ENCODE measurements at places on chromosomes 4 and X. TPM values are rescaled to one million over a fixed set of nuclear protein-coding genes. Genes with fewer than 3 reads are reported as not detected.

The MAGEC1 gene
- not detected for polyA plus RNA-seq

The NUDT11 gene
- polyA plus RNA-seq, result 27.5 TPM

The DRP2 gene
- polyA plus RNA-seq, result not detected

The GPRASP3 gene
- 6.4 TPM for polyA plus RNA-seq

The GPRIN3 gene
- 0.49 TPM for polyA plus RNA-seq

DNA sequence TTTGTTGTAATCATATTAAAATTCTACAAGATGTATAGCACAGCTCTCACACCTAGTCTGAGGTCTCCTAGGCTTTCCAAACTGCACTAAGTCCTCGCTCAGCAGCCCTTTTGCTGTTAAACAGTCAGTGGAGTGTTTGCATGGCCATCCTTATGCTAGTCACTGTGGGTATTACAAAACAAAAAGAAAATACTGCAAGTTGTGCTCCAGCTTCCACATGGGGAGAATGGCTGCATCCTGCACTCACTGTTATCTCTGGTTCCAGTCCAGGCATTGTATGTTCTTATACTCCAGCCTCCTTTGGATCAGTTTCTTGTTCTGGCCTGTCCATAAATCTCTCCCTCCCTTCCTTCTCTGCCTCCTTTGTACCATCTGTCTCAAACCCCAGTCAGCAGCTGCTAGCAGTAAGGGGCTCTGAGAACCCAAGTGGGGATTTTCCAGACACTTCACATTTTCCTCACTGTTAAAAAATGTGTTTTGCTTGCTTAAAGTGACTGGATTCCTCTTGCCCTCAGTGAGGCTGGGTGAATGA is 38.5 kb upstream of the BMP15 start:
- H3K4me1 ChIP-seq, result peaks cover 5% of the 10 kb centered on the region
- H3K27ac ChIP-seq, result no peak overlapping the region
- H3K36me3 ChIP-seq, result no peaks in the 10 kb centered on the region
- no peaks in the 10 kb centered on the region for H3K27me3 ChIP-seq
- no peak overlapping the region for H3K4me3 ChIP-seq

- H3K27me3 ChIP-seq, result no peaks in the 10 kb centered on the region
- peaks cover 3% of the 10 kb centered on the region for H3K4me1 ChIP-seq
- H3K36me3 ChIP-seq, result no peaks in the 10 kb centered on the region
These were observed 36.8 kb downstream of the FABP2 start for GRCh38 chr4:119284876-119285780.

GRCh38 chr4:118759481-118759880 is 74.3 kb downstream of the METTL14 start:
- H3K27ac ChIP-seq, result no peak overlapping the region
- peaks cover 12% of the 10 kb centered on the region for H3K36me3 ChIP-seq

- no peak overlapping the region for H3K27ac ChIP-seq
- no peak for DNase-seq
- H3K27me3 ChIP-seq, result no peaks in the 10 kb centered on the region
- 0 out of 2 replicates have a peak, but pooled peaks cover 3% of the 10 kb centered on the region for H3K36me3 ChIP-seq
- 0 out of 2 replicates have a peak, but pooled peaks cover 4% of the 10 kb centered on the region for H3K4me1 ChIP-seq
These were observed 114.8 kb downstream of the STOX2 start for GRCh38 chr4:184019667-184020623.

GRCh38 chrX:8987672-8988250 is 46.2 kb downstream of the FAM9B start:
- no peak overlapping the region for H3K27ac ChIP-seq
- H3K4me3 ChIP-seq, result no peak overlapping the region
- DNase-seq, result no peak
- no peaks in the 10 kb centered on the region for H3K27me3 ChIP-seq
- H3K4me1 ChIP-seq, result no peaks in the 10 kb centered on the region
- H3K36me3 ChIP-seq, result no peaks in the 10 kb centered on the region

GRCh38 chrX:110055616-110056015 is 52.7 kb downstream of the TMEM164 start:
- no peaks in the 10 kb centered on the region for H3K4me1 ChIP-seq
- H3K27me3 ChIP-seq, result no peaks in the 10 kb centered on the region
- no peak overlapping the region for H3K27ac ChIP-seq

DNA sequence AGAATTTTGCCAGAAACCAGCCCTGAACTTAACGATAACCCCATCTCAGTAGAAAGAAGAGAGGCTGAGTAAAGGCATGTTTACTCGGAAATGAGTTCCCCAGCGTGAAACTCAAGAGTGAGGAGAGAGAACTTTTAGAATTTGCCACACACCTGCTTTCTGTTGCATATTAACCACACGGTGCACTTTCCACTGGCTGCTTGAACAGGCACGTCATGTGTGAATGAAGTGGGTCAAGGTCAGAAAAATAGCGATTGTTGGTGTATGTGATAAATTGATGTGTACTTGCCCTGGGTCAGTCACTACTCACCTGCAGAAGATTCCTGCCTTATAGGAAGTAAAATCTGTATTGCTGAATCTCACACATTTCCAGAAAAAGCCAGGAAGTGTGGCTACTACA is 395.7 kb downstream of the TRIML1 start:
- no peak overlapping the region for H3K27ac ChIP-seq
- peaks cover 3% of the 10 kb centered on the region for H3K36me3 ChIP-seq
- H3K4me1 ChIP-seq, result no peaks in the 10 kb centered on the region

DNA sequence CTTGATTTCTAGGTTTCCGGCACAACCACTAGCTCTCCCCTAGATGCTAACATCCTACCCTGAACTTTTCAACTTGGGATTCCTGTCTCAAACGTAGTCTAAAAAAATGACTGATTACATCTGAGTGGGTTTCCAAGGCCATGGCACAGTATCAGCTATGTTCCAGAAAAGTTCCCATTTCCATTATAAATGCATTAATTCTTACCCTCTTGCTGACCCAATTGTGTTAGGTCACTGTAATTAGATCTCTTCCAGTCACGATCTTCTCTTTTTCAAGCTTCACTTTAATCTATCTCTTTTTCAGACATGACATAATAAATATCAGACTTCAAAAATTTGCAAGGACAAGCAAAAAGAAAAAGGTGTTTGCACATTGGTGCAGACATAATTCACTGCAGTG is 50.6 kb upstream of the PDE5A start:
- H3K36me3 ChIP-seq, result no peaks in the 10 kb centered on the region
- no peak overlapping the region for H3K4me3 ChIP-seq
- no peak overlapping the region for H3K27ac ChIP-seq
- no peaks in the 10 kb centered on the region for H3K27me3 ChIP-seq

- no peaks in the 10 kb centered on the region for H3K27me3 ChIP-seq
- H3K4me3 ChIP-seq, result no peak overlapping the region
These were observed 259.4 kb upstream of the DIAPH2 start for GRCh38 chrX:96425200-96425599.

DNA sequence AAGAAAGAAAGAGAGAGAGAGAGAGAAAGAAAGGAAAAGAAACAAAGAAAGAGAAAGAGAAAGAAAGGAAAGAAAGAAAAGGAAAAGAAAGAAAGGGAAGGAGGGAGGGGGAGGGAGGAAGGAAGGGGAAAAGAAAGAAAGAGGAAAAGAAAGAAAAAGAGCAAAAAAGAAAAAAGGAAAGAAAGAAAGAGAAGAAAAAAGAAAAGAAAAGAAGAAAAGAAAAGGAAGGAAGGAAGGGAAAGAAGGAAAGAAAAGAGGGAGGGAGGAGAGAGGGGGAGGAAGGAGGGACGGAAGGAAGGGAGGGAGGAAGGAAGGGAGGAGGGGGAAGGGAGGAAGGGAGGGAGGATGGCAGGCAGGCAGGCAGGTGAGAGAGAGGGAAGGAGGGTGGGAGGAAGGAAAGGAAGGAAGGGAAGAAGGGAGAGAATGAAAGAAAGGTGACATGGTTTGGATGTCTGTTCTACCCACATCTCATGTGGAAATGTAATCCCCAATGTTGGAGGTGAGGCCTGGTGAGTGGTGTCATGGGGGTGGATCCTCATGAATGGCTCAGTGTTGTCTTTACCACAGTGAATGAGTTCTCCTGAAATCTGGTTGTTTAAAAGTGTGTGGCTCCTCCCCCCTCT is 83.0 kb upstream of the DCLK2 start:
- no peaks in the 10 kb centered on the region for H3K36me3 ChIP-seq
- no peak overlapping the region for H3K4me3 ChIP-seq
- H3K27ac ChIP-seq, result no peak overlapping the region
- H3K4me1 ChIP-seq, result no peaks in the 10 kb centered on the region
- DNase-seq, result no peak

GRCh38 chr4:85675076-85676049 is 200.4 kb downstream of the ARHGAP24 start:
- no peaks in the 10 kb centered on the region for H3K36me3 ChIP-seq
- peaks cover 30% of the 10 kb centered on the region for H3K4me1 ChIP-seq
- H3K27me3 ChIP-seq, result no peaks in the 10 kb centered on the region
- no peak overlapping the region for H3K4me3 ChIP-seq
- H3K27ac ChIP-seq, result no peak overlapping the region
- no peak for DNase-seq

DNA sequence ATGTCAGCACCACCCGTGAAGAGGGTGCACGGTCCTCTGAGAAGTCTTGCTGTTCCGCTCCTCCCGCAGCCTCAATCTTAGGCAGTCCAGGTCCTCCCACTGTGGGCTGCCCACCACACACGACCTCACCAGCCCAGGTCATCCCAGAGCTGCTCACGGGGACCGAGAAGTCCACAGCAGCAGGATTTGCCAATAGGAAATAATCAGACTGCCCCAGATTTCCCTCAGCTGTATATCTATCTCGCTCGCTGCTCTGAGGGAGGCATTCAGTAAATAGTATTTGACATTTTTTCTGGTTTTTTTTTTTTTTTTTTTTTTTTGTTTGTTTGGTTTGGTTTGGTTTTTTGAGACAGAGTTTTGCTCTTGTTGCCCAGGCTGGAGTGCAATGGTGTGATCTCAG is 83.8 kb downstream of the STOX2 start:
- H3K4me3 ChIP-seq, result no peak overlapping the region
- peaks cover 21% of the 10 kb centered on the region for H3K4me1 ChIP-seq

GRCh38 chr4:37540486-37540885 is 145.7 kb downstream of the RELL1 start:
- no peak overlapping the region for H3K4me3 ChIP-seq
- no peaks in the 10 kb centered on the region for H3K27me3 ChIP-seq
- H3K4me1 ChIP-seq, result peaks cover 14% of the 10 kb centered on the region

DNA sequence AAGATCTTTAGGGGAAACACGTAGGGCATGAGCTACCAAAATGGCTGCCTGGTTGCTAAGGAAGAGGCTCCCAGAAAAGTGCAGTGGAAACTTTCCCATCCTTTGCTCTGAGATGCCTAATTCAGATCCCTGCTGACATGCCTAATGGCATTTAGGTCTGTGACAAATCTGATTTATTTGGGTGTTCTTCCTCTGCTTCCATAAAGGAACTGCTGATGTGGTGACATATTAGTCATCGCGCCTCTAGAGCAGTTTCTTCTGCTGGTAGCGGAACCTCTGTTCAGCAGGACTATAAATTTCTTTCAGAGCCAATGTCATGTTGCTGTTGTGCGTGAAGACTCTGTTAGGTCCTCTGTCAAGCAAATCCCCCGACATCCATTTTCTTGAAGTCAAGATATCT is 310.0 kb downstream of the PDHA2 start:
- no peaks in the 10 kb centered on the region for H3K36me3 ChIP-seq
- H3K4me3 ChIP-seq, result no peak overlapping the region
- H3K4me1 ChIP-seq, result no peaks in the 10 kb centered on the region

GRCh38 chr4:108512615-108513505 is 107.5 kb upstream of the RPL34 start:
- H3K4me3 ChIP-seq, result no peak overlapping the region
- no peak overlapping the region for H3K27ac ChIP-seq
- no peaks in the 10 kb centered on the region for H3K4me1 ChIP-seq
- H3K36me3 ChIP-seq, result no peaks in the 10 kb centered on the region
- no peaks in the 10 kb centered on the region for H3K27me3 ChIP-seq
- peak; percentile 69 for DNase-seq

DNA sequence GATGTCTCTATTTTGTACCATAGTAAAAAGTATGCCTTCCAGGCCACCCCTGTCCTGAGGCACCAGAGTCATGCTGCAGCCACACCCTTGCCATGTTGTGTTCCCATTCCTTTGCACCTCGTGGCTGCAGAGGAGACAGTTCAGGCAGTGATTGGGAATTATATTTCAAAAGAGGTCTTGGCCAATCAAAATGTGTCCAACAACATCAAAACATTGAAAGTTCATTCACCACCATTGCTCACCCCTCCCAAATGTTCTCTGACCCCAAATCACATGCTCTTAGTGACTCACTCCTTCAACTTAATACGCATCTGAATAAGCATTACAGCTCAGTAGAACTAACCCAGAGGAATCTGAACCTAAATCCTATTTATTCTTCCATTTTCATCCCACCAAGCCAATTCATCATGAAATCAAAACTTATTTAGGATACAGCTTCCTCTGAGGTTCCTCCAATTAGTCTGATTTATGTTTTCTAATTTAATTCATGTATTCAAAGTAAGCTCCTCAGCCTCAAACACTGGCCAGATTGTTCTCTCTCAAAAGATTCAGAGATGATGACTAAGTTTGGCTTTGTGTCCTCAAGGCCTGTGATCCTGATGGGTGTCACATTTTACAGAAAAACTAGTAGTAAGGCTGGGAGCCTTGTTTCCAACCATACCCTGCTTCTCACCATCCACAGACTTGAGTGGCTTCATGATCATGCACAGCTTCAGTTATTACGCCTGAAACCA is 323.2 kb upstream of the INTU start:
- no peak overlapping the region for H3K4me3 ChIP-seq
- H3K27ac ChIP-seq, result no peak overlapping the region
- H3K36me3 ChIP-seq, result 0 out of 2 replicates have a peak, but pooled peaks cover 10% of the 10 kb centered on the region
- DNase-seq, result no peak

- peak; percentile 67 for DNase-seq
- H3K36me3 ChIP-seq, result no peaks in the 10 kb centered on the region
- H3K4me1 ChIP-seq, result peaks cover 7% of the 10 kb centered on the region
- H3K27me3 ChIP-seq, result no peaks in the 10 kb centered on the region
- no peak overlapping the region for H3K27ac ChIP-seq
These were observed 512.2 kb downstream of the PDHA2 start for GRCh38 chr4:96352051-96352517.

DNA sequence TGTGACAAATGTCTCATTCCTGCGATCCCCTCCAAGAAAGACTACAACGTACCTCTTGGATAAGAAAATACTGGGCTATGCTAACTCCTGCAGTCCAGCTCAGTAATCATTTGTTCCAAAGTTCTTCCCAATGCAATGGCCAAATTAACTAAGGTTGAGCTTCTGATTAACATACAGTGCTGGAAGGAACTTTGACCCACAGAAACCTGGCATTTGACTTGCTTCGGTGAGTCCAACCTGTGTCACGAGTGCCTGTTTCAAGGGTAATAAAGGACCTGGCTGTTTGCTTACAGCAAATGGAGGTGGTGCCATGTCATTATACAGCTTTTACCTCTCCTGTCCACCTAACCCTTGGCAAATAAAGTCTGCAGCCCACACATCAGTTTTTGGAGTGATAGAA is 83.2 kb downstream of the RBM47 start:
- H3K4me1 ChIP-seq, result peaks cover 10% of the 10 kb centered on the region
- H3K27me3 ChIP-seq, result no peaks in the 10 kb centered on the region
- H3K4me3 ChIP-seq, result no peak overlapping the region

- DNase-seq, result no peak
- no peak overlapping the region for H3K4me3 ChIP-seq
- peaks cover 16% of the 10 kb centered on the region for H3K27me3 ChIP-seq
- H3K27ac ChIP-seq, result no peak overlapping the region
- no peaks in the 10 kb centered on the region for H3K36me3 ChIP-seq
These were observed 6.7 kb downstream of the DOCK11 start for GRCh38 chrX:118502161-118502789.

Measured in GM23338 (cell line).